NCI-H1694 treated with DMSO at 0.1 percent for 48 hours (cell line): ENCODE measurements at places on chromosomes 11 and 22.

DNA sequence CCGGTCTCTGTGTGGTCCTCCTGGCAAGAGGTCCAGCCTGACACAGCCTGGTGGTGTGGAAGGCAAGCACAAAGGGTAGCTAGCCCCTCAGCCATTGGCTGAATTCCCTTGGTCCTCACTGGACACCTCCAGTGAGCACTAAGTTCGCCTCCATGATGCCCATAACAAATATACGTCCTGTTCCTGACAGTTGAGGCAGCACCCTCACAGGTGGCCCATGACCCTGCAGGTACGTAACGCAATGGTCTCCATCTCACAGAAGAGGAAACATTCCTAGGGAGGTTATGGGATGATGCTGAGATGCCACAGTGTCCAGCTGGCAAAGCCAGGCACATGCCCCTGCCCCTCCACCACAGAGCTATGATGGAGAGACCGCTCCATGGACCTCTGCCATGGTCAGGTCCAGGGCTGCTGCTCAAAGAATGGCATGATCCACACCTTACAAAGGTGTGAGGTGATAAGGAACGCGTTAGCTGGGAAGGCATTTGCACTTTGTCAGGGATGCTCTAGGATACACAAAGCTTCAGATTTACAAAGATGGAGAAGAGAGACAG lies 1.4 kb upstream of the GNAZ start:
- DNase-seq: no peak

DNA sequence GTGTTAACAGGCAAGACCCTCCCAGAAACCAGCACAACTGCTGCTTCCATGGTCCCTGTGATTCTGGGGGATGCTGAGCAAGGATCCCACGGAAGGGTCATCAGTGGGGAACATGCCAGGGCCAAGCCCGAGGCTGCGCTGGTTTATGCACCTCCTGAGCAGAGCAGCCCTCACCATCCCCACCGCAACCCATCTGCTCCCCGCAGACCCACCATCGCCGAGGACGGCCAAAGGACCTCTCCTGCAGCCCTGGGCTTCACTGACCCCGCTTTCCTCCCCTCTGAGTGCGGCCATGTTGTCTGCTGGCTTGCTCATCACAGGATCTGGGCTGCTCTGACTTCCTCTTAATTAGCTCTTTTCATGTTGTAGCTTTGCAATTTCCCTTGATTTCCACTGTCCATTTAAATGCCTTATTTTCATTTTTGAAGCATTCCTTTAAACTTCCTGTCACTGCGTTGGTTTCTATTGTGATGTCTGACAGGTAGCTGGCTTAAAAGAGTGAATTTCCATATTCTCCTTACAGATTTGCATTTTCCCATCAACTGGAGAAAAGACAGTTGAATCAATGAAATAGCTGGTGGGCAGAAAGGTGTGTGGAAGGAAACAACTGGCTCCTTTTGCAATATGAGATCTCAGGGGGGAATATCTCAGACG lies 14.9 kb downstream of the TP53AIP1 start:
- no peak for DNase-seq

GRCh38 chr22:44702479-44703198 lies 635 bp downstream of the PRR5 start:
- no peak for DNase-seq

DNA sequence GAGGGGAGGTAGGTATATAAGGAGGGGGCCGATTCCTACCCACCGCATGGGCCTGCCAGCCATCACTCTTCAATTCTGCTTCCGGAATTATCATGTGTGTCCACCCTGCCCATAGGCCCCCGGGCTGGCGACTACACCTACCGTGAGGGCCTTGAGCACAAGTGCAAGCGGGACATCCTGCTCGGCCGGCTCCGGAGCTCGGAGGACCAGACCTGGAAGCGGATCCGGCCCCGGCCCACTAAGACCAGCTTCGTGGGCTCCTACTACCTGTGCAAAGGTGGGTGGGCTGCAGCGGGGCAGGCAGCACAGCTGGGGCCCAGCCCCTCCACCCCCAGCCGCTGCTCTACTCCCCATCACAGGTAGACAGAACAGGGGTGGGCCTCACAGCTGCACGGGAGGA lies 38.4 kb upstream of the TEF start:
- no peak for DNase-seq

DNA sequence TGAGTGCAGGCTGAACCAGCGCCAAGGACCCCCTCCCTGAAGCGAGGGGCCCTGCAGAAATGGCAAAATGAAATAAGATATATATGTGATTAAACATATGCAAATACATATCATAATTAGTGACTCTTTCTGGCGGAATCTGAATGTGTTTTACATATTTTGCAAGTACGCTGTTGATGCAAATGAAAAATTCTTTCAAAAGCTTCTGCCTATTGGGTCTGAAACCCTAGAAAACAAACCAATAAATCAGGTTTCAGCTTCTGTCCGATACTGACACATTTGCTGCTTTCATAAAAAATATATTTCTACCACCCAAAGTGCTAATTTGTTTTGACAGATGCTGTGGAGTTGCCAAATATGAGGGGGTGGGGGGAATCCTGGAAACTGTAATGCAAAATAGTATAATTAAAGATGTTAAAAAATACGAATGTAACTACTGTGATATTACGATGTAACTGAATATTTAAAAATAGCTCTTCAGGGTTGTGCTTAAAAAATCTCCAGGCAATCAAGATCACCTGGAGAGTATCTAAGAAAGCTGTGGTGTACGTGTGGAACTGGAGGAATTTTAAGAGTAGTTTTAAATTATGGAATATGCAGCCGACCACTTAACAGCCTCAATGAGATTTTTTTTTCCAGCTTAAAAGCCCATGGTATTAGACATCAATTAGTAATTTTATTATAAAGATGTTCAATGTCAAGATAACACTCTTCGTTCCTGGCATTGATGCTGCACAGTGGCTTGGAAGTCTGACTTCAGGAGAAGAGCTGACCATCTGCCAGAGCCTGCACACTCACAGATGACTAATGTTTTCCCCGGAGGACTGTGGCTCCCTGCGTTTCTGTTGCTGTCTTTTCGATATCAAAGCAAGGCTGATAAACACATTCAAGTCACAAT lies 122.2 kb upstream of the RCN1 start:
- peak; percentile 92 for DNase-seq

DNA sequence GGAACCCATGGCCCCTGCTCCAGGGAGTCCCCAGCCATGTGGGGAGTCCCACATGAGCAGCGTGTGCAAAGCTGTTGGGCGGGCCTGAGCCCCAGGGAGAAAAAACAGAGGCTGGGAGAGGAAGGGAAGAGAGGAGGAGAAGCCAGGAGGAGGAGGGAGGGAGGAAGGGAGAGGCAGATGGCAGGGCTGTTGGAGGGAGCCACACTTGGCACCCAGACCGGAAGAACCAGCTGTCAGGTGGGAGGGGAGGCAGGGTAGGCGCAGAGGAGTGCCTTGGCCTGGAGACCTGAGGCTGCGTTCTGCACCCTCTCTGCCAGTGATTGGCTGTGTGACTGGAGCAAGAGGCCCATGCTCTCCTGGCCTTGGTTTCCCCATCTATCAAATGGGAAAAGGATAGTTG lies 6.7 kb downstream of the SYNGR1 start:
- DNase-seq: peak; percentile 97

DNA sequence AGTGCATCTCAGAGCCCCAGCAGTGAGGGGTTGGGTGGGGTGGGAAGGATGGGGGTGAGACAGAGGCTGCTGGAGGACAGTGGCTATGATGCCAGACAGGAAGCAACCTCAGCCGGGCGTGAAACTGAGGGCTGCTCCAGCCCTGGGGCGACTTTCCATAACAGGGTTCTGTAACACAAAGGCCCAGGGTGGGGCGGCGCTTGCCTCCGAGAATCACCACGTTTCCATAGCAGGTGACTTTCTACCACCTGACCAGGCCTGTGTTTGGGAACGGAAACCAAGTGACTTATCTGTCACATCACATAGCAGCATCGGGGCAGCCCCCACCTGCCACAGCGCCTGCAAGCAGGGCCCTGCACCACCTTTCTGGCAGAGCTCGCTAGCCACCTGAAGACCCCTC lies 85.8 kb downstream of the TRMU start:
- DNase-seq: no peak

- no peak for DNase-seq
Measured at GRCh38 chr11:97815667-97816066, 1205.1 kb upstream of the CNTN5 start.

GRCh38 chr11:110951950-110952503 lies 239.8 kb upstream of the ARHGAP20 start:
- DNase-seq: no peak

GRCh38 chr11:75475767-75476650 lies 43.0 kb upstream of the KLHL35 start:
- no peak for DNase-seq

- no peak for DNase-seq
Measured at GRCh38 chr11:30281476-30282288, 41.2 kb upstream of the ARL14EP start.

DNA sequence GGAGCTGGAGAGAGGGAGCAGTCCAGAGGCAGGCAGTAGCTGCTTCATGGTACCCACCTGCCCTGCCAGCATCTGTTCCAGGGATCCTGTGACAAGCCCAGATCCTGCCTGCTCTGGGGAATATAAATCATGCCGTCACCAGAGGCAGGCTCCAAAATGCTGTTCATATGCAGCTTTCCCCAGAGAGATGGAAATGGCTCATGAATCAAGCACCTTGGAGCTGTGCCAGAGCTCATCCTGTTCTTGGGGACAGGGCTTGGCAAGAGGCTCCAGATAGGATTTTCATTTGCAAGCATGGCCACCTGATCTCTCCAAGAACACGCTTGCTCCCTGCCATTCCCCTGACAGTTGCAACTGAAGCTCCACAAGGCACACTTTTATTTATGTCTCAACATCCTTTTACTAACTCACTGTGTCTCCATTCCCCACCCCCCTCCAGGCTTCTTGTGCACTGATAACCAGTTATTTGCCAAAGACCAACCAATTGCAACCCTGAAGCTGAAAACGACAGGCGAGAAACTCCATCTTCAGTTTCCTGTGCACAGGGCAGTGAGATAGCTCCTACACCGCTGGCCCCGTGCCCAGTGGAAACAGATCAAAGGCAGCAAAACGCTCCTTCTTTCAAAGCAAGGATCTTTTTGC lies 115.8 kb upstream of the PITPNB start:
- DNase-seq: peak; percentile 98

DNA sequence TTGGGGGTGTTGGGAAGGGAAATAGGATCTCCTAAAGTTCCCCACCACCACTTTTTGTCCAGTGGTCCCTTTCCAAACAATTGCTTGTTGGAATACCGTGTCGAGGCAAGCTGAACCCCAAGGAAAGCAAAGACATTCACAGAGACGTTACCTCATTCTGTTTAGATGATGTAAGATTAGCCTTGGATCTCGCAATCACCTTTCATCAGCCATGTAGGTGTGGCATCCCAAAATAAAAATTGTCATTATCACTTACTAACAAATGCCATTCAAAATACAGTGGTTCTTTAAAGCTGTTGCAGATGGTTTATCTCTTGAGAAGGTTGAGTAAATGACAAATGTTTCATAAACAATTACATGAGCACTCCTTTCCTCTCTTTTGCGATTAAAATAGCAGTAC lies 86.5 kb upstream of the SLC25A18 start:
- DNase-seq: no peak

DNA sequence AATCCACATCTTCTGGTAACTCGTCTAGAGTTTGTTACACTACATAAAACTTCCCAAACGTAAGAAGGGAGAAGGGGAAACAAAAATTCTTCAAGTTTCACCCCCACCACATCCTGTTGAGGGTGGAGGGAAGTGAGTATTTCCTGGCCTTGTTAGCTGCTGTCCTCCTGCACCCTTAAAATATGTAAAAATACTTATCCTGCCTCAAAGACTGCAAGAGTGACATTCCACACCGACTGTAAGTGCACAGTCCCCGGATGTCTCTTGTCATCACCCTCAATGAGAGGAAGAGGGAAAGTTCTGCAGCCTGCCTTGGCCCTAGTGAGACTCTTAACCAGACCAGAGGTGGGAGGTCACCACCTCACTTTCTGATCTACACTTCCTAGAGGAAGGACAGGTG lies 3.3 kb downstream of the TMEM121B start:
- DNase-seq: no peak

GRCh38 chr11:103624708-103625623 lies 411.5 kb upstream of the DDI1 start:
- no peak for DNase-seq

GRCh38 chr22:27637604-27638003 lies 164.0 kb downstream of the MN1 start:
- DNase-seq: no peak

DNA sequence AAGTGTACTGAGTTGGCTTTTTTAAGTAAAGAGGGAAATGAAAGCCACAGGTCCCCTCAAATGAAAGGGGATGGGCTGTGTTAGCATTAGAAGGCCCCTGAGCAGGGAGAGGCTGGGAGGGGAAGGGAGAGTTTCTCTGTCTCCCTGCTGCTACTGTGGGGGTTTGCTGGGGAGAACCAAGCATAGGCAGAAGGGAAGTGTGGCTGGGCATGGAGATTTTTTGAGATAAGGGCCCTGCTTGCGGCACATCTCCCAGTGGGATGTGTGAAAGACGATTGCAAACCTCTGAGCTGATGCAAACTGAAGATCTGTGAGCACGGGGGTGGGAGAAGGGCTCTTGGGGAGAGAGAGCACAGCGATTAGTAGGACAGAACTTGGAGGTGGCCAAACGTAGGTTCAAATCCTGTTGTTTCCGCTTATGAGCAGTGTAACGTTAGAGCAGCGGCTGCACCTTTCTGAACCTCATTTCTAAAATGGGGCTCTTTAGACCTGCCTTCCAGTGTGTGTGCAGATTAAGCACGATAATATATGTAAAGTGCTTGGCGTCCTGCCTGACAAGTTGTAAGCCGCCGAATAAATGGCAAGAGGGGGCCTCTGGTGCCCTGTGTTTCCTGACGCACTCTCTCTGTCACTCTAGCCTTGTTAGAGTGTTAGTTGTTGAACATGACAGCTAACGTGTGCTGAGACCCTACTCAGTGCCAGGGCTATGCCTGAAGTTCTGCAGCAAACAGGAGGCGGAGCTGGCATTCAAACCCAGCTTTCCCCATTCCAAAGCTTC lies 122.3 kb downstream of the GRIK4 start:
- no peak for DNase-seq

GRCh38 chr22:17774206-17774925 lies at the start of gene BID:
Gene BID, minus strand, starts transcription at chr22:17774469. Its CDS starts 24,353 bp downstream, at chr22:17750116.
- DNase-seq: no peak

GRCh38 chr11:20353829-20354434 lies 9.6 kb upstream of the HTATIP2 start:
- peak; percentile 61 for DNase-seq

- no peak for DNase-seq
Measured at GRCh38 chr11:102191832-102192231, 81.6 kb downstream of the YAP1 start.
